ENCODE measurements at places on chromosomes 6 and 20.

- no peak for DNase-seq
Observed at GRCh38 chr6:96304997-96305396, 216.6 kb upstream of the UFL1 start.

- no peak for DNase-seq
Observed at GRCh38 chr20:9886227-9886626, 47.4 kb upstream of the PAK5 start.

DNA sequence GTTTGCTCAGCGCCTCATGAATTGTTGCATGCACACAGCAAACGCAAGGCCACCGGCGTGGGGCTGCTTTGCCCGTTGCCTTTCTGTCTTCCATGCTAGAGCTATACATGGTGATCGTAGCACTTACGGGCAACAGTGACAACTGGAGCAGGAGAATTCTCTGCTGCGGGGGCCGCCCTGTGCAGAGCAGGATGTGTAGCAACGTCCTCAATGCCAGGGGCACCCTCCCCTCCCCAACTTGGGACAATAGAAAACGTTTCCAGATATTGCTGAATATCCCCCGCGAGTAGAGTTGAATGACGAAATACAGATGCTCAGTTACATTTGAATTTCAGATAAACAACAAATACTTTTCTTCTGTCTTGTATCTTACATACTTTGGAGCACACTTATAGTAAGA, 198.7 kb downstream of the TFAP2C start:
- DNase-seq, result no peak

DNA sequence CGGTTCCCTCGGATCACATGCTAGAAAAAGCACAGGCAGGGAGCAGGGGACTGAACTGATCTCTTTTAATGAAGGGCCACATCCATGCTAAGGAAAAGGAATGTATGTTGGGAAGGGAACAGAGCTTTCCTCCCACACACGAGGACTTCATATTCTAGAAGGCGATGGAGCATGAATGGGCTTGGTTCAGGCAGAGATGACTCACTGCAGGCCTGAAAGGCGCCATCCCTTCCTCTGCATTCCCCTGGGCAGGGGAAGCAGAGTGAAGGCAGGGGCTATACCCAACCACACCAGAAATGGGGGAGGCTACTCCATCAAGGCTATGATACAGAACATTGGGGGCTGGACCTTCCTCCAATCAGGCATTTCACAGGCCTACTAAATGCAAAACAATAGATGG, 30.6 kb downstream of the ELMO2 start:
- DNase-seq, result no peak

- peak; percentile 77 for DNase-seq
Observed at GRCh38 chr20:50513169-50514034, 3.2 kb downstream of the PTPN1 start.
